ENCODE measurements at places on chromosomes 2 and 18.
A peak's percentile ranks its signal among the peaks of the same experiment; 100 is the strongest.

DNA sequence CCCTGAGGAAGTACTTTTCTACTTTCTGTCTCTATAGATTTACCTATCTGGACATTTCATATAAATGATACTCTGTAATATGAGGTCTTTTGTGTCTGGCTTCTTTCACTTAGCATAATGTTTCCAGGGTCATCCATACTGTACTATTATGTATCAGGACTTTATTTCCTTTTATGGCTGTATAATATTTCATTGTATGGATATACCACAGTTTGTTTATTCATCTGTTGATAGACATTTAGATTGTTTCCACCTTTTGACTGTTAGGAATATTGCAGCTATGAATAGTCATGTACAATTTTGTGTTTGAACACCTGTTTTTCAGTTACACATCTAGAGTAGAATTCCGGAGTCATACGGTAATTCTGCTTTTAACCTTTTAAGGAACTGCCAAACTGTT is 73.8 kb downstream of the TMEM185B start:
- DNase-seq, result no peak

DNA sequence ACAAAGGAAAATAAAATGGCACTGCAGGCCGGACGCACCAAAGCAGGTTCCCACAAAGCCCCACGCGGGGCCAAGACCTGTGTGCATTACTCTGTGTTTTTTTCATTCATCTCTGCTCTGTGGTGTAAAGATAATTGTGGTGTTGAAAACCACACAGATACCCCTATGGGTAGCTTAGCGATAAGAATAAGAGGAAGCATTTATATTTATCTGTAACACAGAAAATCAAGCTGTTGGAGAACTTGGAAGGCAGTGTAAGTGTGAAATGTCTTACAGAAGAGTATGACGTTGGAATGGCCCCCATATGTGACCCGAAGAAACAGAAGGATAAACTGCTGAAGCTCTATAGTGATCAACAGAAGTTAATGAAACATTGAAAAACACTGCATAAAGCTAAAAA is 20.3 kb upstream of the MARCO start:
- DNase-seq, result no peak

DNA sequence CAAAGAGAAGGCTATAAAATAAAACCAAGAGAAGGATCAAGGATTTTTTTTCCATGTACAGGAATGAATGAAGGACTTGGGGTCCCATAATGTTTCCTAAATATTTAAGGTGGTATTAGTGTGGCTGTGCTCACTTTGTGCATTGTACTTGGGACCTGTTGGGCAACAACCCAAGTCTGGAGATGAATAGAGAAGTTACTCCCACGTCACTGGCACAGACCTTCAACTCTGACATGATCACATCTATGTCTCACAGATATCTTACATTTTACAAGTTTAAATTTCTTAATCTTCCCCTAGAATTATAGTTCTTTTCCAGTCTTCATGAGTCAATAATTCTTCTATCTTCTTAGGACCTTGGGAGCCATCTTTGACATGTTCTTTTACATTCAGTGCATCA is 133.4 kb downstream of the PLCL1 start:
- no peak for DNase-seq

GRCh38 chr2:130341562-130342019 is 1.1 kb upstream of the IMP4 start:
- no peak for DNase-seq

DNA sequence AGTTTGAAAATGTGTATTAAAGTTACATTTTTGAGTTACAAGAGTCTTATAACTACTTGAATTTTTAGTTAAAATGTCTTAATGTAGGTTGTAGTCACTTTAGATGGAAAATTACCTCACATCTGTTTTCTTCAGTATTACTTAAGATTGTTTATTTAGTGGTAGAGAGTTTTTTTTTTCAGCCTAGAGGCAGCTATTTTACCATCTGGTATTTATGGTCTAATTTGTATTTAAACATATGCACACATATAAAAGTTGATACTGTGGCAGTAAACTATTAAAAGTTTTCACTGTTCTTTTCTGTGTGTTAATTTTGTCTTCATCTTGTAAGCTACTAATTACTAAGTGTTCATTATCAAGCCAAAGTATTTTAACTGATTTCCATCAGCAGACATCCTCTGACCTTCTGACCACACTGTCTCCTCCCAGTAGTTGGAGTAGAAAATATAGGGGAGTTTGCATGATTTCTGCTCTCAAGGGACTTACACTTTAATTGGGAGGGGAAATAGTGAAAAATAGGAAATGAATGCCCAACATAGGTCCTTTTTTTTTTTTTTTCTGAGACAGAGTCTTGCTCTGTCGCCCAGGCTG is 4.3 kb downstream of the PMAIP1 start:
- no peak for DNase-seq

- no peak for DNase-seq
Observed at GRCh38 chr18:31244771-31245394, 73.1 kb upstream of the DSG1 start.

- no peak for DNase-seq
Observed at GRCh38 chr2:44009136-44009735, 13.4 kb upstream of the LRPPRC start.

DNA sequence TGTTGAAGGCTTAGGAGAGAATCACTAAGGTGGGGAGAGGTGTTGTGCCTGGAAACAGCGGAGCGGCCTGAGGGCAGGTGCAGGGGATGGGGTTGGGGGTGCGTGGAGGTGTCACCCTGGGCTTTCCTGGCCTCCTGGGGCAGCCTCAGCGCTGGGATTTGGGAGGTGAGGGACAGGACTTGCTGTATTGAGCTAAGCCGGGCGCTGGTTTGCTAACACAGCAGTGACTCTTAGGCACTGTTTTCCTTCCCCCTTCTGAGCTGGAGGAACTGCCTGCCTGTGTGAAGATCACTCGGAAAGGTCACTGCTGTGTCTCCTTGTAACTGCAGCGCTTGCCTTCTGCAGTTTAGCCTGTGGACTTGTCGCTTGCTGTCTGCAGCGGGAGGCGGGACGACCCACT is 21.2 kb downstream of the PRELID3A start:
- no peak for DNase-seq

DNA sequence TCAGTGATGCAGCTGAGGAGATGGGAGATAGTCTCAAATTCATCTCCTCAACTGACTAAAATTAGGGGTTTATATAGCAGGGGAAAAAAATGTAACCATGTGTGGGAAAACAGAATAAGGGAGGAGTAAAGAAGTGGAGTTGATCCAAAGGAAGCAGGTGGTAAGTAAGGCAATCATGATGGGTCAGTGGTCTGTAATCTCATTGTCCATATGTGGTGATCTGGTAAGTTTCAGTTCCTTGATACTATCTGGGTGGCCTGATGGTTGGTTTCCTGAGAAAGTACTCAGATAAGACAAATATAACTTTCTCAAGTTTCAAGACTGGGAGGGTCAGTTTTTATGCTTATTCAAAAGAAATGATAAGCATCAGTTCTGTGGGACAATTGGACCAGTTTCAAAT is 312.3 kb upstream of the KCNJ3 start:
- DNase-seq, result no peak

- no peak for DNase-seq
Observed at GRCh38 chr2:171169839-171170238, 9.1 kb upstream of the TLK1 start.

DNA sequence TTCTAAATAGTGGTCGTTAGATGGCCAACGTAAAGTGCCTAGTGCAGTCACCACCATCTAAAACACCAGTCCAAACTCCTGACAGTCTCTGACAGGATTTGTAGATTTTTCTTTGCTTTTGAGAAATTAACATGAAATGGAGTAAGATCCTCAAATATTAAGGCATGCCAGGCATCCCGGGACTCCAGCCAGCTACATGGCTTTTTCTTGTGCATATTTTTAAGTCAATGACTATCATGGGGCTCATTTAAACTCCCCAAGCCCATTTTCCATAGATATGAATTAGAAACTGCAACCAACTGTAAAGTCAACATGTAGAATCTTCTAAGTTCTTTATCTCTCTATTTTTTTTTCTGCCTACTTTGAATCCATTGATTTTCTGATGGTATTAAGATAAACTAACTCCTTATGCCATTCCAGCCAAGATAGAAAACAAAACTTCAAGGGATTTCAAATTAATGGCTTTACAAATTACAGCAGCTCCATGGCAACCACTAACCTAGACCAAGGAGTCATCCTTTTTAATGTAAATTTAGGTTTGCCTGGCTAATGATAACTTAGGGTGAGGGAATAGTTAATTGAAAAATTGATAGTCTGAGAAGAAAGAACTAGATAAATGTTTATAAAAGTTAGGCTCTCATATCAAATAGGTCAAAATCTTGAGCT is 764.1 kb upstream of the NXPH2 start:
- no peak for DNase-seq

DNA sequence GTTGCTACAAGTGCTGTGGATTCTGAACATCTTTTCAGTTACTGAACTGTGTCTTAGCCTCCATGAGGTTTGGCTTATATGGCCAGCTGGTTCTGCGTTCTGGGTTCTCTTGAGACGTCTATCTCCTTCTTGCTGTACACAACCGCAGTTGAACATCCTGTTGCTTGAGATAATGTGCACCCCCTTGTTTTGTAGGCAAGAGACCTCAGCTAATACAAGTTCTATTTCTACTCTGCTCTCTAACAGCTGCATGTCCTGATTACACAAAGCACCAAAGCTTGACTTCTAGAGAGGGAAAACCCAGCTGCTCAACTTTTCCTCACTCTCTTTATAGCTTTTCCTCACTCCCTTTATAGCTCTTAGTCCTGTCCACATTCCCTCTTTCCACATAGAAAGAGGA is 176.0 kb downstream of the LTBP1 start:
- DNase-seq, result no peak

GRCh38 chr2:29596584-29596983 is 324.8 kb downstream of the ALK start:
- DNase-seq, result no peak

DNA sequence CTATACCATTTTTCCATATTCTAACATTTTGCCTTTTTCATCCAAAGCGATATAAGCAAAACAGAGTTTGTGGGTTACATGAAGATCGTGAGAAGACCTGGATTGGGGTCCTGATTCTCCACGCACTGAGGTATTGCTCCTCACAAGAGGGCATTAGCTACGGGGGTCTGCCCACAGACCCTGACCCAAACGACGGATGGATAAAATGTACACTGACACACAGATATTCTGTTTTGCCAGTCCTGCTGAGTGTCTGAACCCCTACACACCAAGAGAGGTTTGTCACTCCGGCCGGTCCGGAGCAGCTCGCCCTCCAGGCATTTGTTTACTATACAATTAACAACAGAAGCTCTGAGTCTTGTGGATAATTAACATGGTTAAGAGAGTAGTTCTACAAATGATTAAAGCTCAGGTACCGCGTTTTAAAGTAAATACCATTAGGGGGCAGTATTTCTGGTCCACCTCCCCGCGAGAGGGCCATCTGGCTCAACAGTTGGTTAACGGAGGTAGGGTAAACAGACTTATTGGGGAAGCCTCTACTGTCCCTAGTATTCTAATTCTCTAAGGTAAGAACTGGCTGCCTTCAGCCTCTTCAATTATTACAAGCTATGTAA is 28.4 kb downstream of the SCYGR8 start:
- DNase-seq, result no peak

GRCh38 chr2:237806334-237806733 is 7.8 kb downstream of the RBM44 start:
- peak; percentile 2 for DNase-seq

DNA sequence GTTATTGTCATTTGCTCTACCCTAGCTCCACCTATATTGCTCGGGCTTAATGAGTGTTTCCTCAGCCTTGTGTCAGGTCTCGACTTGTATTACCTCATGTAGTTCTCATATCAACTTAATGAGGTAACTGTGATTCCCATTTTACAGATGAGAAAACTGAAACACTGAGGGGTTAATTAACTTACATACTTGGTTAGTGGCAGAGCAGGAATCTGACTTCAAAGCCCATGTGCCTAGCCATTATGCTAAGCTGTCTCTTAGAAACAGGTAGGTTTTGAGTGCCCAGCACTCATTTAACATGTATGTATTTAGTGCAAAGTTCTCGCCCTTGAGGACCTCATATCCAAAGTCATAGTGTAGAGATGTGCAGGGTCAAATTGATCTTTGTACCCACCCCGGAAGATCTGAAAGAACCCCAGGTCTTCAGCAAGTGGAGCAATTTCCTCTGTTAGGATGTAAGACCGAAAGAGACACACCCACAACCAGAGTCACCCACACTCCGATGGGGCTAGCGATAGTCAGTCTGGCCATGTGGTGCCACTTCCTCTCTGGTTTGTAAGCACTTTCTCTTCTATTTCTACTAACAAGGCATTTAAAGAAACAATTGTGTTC is 121.0 kb upstream of the SLC39A10 start:
- no peak for DNase-seq

GRCh38 chr2:103789381-103790095 is 1027.7 kb downstream of the TMEM182 start:
- no peak for DNase-seq

- DNase-seq, result no peak
Observed at GRCh38 chr18:36294031-36294430, 3.5 kb upstream of the FHOD3 start.

DNA sequence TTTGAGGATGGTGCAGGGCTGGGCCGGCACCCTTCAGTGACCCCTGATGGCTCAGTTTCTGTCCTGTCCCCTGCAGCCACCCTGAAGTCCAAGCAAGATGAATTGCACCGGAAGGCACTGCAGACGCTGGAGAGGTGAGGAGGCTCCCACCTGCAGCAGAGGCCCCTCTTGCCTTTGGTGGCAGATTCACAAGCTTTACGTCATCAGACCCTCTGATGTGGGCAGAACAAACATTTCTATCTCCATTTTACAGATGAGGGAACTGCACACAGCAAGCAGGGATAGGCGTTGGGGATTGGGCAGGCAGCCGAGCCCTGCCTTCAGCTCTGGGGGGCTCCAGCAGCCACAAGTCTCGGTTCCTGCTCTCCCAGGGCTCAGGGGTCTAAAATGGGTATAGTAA is 107.7 kb upstream of the MCFD2 start:
- no peak for DNase-seq

DNA sequence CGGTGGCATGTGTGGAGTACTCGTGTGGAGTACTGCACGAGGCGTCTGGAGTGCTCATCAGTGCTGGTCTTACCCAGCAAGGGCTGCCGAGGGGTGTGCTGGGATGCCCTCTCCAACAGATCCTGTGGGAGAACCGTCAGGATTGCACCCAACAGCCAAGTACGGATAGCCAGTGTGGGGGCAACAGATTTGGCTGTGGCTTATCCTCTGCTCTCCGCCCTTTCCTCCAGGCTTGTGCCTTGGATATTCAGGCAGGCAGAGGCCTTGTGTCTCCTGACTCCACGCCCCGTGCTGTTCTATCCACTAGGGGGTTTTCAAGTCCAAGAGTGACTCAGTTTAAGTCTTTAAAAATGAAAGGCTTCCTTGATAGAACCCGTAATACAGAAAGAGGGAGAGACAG is 321.0 kb upstream of the HS6ST1 start:
- DNase-seq, result no peak

GRCh38 chr18:61080954-61081528 is 252.2 kb upstream of the CDH20 start:
- DNase-seq, result no peak

DNA sequence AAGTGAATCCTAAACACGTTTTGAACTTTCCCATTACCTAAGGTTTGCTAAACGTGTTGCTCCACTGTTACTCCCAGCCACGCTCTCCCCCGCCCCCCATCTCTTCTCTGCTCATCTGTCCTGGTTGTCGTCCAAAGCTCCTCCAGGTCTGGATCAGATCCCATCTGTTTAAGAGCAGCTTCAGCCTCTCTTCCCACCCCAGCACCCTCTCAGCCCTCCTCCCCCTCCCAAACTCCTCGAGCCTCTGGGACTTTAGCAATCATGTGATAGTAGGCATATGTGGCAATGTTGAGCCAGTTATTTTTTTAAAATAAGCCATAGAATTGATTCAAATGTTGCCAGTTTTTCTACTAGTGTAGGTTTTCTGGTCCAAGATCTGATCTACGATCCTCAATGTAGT is 20.0 kb upstream of the LPIN1 start:
- DNase-seq, result no peak

All from AG09309 (cell line).